Stimulated activated CD4-positive, alpha-beta T cell treated with anti-CD3 and anti-CD28 coated beads, Interleukin-4, amount 100 ng/mL, for 24 hours (primary cell): ENCODE measurements at places on chromosomes 13 and 19.

DNA sequence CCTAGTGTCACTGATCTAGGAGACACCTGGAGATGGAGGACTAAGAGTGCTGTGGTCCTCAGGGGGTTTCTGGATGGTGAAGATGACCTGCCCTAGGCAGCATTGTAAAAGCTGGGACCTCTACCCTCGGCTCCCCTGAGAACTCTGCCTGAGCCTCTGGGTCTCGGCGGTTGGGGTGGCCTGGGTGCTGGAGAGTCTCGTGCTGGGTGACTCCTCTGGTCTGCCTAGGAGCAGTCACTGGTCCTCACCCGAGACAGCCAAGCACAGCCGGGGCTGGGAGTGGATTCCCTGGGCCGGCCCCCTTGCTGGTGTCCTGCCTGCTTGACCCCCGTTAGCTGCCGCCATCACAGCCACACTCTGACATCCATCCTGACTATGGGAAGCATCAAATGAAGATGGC, 6.7 kb downstream of the KCTD15 start:
- no peak for DNase-seq

DNA sequence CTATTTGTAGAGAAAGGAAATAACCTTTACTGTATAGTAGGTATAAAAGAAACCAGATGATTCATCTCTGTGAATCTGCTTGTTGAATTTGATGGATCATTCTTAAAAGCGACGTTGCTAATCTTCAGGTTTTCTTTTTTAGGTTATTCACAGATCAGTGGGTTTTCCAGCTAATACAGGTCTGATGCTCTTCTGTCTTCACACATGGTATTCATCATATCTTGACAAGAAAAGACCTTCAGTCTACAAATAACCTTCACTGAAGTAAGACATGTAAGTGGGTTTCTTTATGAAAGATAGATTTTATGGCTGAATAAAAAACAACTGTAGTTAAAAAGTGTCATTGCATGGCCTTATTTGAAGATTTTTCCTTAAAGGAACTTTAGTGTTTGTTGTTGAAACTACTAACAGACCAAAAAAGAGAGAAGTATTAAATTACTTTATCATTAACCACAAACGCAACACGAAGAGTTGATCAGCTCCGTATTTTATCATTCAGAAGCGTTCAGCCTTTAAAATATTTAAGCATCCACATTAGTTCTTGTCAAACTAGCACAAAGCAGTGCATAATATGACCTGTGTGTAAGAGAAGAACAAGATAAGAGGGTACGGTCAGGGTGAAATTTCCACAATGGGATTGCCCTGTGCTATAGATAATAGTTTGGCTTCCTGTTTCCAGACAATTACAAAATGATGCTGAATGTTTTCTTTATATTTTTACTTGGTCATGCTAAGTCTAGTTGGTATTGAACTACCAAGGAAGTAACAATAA, 299.5 kb downstream of the MZT1 start:
- DNase-seq, result no peak

DNA sequence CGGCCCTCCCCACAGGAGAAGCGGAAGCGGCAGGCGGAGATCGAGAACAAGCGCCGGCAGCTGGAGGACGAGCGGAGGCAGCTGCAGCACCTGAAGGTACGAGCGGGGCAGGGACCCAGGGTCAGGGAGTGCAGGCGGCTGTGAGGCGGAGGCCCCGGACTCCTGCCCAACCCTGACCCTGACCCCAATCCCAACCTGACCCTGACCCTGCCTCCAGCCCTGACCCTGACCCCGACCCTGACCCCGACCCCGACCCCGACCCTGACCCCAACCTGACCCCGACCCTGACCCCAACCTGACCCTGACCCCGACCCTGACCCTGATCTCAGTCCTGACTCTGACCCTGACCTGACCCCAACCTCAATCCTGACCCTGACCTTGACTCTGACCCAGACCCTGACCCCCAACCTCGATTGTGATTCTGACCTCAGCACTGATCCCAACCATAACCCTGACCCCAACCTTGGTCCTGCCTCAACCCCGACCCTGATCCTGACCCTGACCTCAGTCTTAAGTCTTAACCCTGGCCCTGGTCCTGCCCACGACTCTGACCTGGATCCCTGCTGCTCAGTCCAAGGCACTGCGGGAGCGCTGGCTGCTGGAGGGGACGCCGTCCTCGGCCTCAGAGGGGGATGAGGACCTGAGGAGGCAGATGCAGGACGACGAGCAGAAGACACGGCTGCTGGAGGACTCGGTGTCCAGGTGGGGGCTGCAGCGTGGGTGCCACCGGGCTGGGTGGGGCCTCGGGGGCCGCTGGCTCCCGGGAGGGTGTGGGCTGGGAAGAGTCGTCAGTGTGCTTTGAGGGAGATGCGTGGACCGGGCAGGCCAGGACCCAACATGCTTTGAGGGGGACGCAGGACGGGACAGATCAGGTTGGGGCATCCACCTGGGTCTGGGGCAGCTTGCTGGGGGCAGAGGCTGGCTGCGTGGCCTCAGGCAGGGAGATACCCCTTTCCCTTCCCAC, 18.5 kb downstream of the PALM start:
- no peak for DNase-seq

DNA sequence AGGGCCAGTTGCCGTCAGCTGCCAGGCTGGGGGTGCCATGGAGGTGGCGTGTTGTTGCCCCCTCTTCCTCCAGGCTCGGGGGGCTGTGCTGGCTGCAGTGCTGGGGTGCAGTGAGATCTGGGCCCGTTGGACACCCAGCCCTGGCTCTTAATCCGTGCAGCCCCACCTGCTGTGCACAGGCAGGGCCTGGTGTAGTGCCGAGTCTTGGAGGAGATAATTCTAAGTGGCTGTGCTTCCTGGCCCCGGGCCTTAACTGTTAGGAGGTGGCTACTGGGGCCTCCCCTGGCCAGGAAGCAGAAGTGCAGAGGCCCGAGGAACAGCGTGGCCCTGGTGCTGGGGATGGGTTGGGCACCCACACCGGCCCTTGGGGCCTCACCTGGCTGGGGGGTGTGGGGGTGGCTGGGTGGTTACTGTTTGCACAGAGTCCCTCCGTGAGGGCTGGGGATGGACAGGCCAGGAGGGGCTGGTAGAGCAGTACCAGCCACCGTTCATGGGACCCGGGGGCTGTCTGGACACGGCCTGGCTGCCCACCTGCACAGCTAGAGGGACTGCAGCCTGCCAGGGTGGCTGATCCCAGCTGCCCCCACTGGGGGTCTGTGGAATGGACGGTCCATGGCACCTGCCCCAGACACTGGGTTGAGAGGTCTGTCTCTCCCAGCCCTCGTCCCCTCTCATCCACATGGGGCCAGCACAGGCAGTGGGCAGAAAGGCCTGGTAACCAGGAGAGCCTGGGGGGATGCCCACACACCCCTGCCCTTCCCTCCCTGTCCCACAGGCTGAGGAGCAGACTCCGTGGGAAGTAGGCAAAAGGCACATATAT, 3.3 kb downstream of the GPX4 start:
- no peak for DNase-seq

DNA sequence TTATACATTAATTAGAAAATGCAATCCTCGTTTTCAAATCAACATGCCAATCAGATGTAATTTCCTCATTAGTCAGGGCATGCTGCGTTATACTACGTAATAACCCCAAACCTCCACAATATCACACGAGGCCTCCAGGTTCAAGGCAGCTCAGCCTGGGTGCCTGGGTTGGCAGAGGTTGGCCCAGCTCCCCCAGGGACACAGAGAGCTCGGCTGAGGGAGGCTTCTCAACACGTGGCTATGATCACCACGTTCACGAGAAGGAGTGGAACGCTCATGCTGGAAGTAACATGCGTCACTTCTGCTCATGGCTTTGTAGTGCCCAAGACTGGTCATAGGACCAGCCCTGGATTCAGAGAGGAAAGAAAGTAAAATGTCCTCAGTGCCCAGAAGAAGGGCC, 144.9 kb upstream of the SOX1 start:
- no peak for DNase-seq

GRCh38 chr19:11921852-11922495, 2.9 kb upstream of the ZNF700 start:
- no peak for DNase-seq

DNA sequence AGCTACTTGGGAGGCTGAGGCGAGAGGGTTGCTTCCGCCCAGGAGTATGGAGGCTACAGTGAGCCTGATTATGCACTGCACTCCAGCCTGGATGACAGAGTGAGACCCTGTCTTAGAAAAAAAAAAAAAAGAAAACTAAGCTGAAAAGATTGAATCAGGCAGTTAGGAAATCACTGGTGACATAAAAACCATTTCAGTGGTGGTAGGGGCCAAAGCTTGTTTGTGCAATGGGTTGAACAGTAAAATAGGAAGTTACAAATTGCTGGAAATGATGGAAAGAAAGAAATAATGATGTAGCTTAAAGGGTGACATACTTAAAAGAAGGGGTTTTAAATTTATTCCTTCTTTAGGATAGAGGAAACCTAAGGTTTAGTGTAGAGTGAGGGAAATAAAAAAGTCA, 4.8 kb upstream of the OXGR1 start:
- DNase-seq, result no peak

DNA sequence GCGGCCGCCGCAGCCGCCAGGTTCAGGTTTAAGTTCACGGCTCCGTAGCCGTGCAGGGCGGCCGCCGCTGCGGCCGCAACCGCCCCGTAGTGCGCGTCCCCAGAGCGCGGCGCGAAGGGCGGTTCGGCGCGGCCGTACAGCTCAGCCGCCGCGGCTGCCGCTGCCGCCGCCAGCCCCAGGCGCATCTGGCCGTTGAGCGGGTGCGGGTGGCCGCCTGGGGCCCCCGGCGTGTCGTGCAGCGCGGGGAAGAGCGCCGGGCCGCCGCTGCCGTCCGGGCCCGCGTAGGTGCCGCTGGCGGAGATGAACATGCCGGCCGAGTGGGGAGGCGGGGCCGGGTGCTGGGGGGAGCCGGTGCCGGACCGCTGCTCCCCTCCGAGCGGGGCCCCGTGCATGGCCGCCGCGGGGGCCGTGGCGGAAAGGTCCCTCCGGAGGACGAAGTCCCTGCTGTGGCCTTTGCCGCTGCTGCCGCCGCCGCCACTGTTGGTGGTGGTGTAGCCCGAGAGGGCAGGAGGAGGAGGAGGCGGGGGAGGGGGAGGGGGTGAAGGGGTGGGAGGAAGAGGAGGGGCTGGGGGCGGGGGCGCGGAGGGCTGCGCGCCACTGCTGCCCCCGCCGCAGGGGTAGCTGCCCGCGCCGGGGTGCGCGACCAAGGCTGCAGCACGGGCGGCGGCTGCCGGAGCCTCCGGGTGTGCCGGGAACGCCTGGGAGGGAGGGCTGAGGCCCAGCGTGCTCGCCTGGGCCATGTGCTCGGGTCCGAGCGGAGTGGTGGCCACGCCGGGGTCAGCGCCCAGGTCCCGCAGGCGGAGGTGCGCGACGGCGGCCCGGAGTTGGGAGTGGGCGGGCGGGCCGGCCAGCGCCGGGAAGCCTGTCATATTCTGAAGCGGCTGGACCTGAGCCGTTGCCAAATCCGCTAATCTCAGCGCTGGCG, 654 bp downstream of the ZIC5 start:
- no peak for DNase-seq

GRCh38 chr13:48429886-48430285, 17.0 kb upstream of the LPAR6 start:
- DNase-seq, result no peak

DNA sequence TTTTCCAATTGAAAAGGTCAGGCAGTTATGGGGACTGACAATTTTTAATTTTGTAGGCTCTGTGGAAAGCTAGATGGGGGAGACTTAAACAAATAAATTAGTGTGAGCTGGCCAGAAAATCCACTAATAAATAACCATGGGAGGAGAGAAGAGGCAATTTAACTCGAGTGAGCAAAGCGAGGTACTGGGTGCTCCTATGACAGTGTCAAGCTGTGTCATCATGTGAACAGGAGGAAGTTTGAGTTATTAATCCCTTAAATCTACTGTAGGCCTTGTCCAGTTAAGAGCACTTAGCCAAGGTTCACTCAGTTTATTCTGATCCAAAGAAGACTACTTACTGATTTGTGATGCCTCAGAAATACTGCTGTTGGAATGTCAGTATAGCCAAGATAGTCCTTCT, 122.8 kb downstream of the OXGR1 start:
- no peak for DNase-seq

- DNase-seq, result no peak
These were observed 181.8 kb downstream of the TBC1D4 start for GRCh38 chr13:75299913-75300862.

DNA sequence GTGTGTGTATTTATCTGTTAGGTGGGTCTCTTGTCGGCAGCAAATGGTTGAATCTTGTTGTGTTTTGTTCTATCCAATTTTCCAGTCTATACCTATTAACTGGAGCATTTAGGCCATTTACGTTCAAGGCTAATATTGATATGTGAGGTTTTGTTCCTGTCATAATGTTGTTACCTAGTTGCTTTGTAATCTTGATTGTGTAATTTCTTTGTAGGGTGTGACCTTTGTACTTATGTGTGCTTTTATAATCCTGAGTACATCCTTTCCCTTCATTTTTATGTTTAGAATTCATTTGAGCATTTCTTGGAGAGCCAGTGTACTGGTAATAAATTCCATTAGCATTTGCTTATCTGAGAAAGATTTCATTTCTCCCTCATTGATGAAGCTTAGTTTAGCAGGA, 83.0 kb upstream of the MIR17HG start:
- no peak for DNase-seq

DNA sequence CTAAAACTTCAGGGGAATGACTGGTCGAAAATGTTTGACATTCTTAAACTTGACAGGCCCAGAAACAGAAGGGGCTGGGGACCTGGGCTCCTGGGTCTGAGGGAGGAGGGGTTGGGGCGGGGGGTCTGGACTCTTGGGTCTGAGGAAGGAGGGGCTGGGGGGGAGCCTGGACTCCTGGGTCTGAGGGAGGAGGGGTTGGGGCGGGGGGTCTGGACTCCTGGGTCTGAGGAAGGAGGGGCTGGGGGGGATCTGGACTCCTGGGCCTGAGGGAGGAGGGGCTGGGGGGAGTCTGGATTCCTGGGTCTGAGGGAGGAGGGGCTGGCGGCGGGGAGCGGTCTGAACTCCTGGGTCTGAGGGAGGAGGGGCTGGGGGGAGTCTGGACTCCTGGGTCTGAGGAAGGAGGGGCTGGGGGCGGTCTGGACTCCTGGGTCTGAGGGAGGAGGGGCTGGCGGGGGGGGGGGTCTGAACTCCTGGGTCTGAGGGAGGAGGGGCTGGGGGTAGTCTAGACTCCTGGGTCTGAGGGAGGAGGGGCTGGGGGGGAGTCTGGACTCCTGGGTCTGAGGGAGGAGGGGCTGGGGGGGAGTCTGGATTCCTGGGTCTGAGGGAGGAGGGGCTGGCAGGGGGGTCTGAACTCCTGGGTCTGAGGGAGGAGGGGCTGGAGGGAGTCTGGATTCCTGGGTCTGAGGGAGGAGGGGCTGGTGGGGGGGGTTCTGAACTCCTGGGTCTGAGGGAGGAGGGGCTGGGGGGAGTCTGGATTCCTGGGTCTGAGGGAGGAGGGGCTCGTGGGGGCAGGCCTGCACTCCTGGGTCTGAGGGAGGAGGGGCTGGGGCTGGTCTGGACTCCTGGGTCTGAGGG, 5.5 kb upstream of the KLK6 start:
- DNase-seq, result no peak

DNA sequence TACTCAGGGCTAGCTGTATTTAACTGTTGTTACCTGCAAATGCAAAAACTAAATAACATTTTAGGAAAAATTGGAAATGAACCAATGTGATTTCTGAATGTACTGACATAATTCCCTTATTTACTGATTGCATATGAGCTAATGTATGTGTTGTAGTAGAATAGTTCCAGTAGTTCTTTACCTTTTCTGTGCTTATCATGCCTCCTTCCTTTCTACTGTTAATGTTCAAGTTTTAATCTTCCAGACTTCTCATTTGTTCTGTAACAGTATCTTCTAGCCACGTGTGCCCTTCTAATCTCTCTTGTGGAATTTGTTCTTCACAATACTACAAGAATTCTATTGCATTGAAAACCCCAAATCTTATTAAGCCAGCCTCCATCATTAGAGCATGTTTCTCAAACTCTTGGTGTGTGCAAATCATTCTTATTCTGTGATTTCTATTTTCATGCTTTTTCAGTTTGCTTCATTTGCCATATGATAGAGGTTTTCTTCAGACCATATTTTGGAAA, 17.7 kb downstream of the LSM14A start:
- no peak for DNase-seq
